Purkinje cell (primary cell): ENCODE measurements at places on chromosomes 2 and 18. TPM values are rescaled to one million over a fixed set of nuclear protein-coding genes. Genes with fewer than 3 reads are reported as not detected.

The ASPRV1 gene
- polyA plus RNA-seq = not detected in 2 replicates

The SLC30A3 gene
- 6.0 TPM in 1 of 2 replicates, not detected in the other for polyA plus RNA-seq

The TEX44 gene
- not detected in 2 replicates for polyA plus RNA-seq

The BOLL gene
- 0.46 and 1.8 TPM in 2 replicates for polyA plus RNA-seq

The AQP12A gene
- polyA plus RNA-seq = not detected in 2 replicates

The COL3A1 gene
- 0.73 TPM in 1 of 2 replicates, not detected in the other for polyA plus RNA-seq

The KIDINS220 gene
- polyA plus RNA-seq = 71.6 and 82.8 TPM in 2 replicates

The MOCOS gene
- polyA plus RNA-seq = not detected in 2 replicates

The GBX2 gene
- polyA plus RNA-seq = 0.52 TPM in 1 of 2 replicates, not detected in the other

The CDH7 gene
- 0.50 and 2.4 TPM in 2 replicates for polyA plus RNA-seq

The ZNF385B gene
- 16.3 and 25.8 TPM in 2 replicates for polyA plus RNA-seq

The CERKL gene
- polyA plus RNA-seq = not detected in 2 replicates

The PJVK gene
- polyA plus RNA-seq = 6.1 and 6.6 TPM in 2 replicates

The EFR3B gene
- 2.7 and 4.0 TPM in 2 replicates for polyA plus RNA-seq

The SKOR2 gene
- polyA plus RNA-seq = 10.3 and 17.7 TPM in 2 replicates

The GAREM2 gene
- polyA plus RNA-seq = 1.2 and 1.6 TPM in 2 replicates

The AMER3 gene
- 0.70 and 1.2 TPM in 2 replicates for polyA plus RNA-seq

The ICA1L gene
- polyA plus RNA-seq = 10.4 and 15.8 TPM in 2 replicates

The LAMA3 gene
- not detected in 2 replicates for polyA plus RNA-seq

The SPEG gene
- 1.5 and 3.0 TPM in 2 replicates for polyA plus RNA-seq

The ZNG1B gene
- 157 and 180 TPM in 2 replicates for polyA plus RNA-seq

The KLHL14 gene
- polyA plus RNA-seq = 0.20 TPM in 1 of 2 replicates, not detected in the other

The KLHL29 gene
- polyA plus RNA-seq = 3.2 and 5.2 TPM in 2 replicates

The ALPG gene
- not detected in 2 replicates for polyA plus RNA-seq

The AOX1 gene
- polyA plus RNA-seq = 5.8 and 7.5 TPM in 2 replicates

The MZT2A gene
- polyA plus RNA-seq = 9.9 and 13.3 TPM in 2 replicates

The IGFBP2 gene
- 2.2 TPM in 1 of 2 replicates, not detected in the other for polyA plus RNA-seq

The CCDC74B gene
- polyA plus RNA-seq = 0.92 TPM in 1 of 2 replicates, not detected in the other

The TTC27 gene
- polyA plus RNA-seq = 9.0 and 13.5 TPM in 2 replicates

The FNDC4 gene
- 4.4 and 5.1 TPM in 2 replicates for polyA plus RNA-seq

The TMEFF2 gene
- 101 and 128 TPM in 2 replicates for polyA plus RNA-seq

The TDRD15 gene
- polyA plus RNA-seq = not detected in 2 replicates

The LIMS4 gene
- not detected in 2 replicates for polyA plus RNA-seq

The HOXD13 gene
- polyA plus RNA-seq = not detected in 2 replicates

The APLF gene
- polyA plus RNA-seq = 1.5 TPM in 1 of 2 replicates, not detected in the other

The SLC9A4 gene
- 0.11 and 0.15 TPM in 2 replicates for polyA plus RNA-seq

The SP100 gene
- polyA plus RNA-seq = 0.05 TPM in 1 of 2 replicates, not detected in the other

The LRRC30 gene
- not detected in 2 replicates for polyA plus RNA-seq

The RNF149 gene
- polyA plus RNA-seq = 48.4 and 50.1 TPM in 2 replicates

The CTNNA2 gene
- 22.3 and 26.9 TPM in 2 replicates for polyA plus RNA-seq

The GTF2A1L gene
- not detected in 2 replicates for polyA plus RNA-seq

The OSBPL6 gene
- 33.5 and 35.2 TPM in 2 replicates for polyA plus RNA-seq

The FOSL2 gene
- 0.94 and 3.1 TPM in 2 replicates for polyA plus RNA-seq

The NYAP2 gene
- polyA plus RNA-seq = 0.43 and 2.1 TPM in 2 replicates

The SYT4 gene
- polyA plus RNA-seq = 52.6 and 76.1 TPM in 2 replicates

The HAT1 gene
- 74.3 and 86.6 TPM in 2 replicates for polyA plus RNA-seq

The NR4A2 gene
- 2.5 and 7.2 TPM in 2 replicates for polyA plus RNA-seq

The ANKMY1 gene
- 0.95 and 1.5 TPM in 2 replicates for polyA plus RNA-seq

The SOWAHC gene
- 0.43 and 0.74 TPM in 2 replicates for polyA plus RNA-seq

The ABCB11 gene
- polyA plus RNA-seq = 0.03 TPM in 1 of 2 replicates, not detected in the other

The GRB14 gene
- polyA plus RNA-seq = 2.7 and 5.9 TPM in 2 replicates

The SLC39A10 gene
- polyA plus RNA-seq = 159 and 203 TPM in 2 replicates

The CFAP53 gene
- 1.6 and 1.9 TPM in 2 replicates for polyA plus RNA-seq

The ACP1 gene
- 240 and 279 TPM in 2 replicates for polyA plus RNA-seq

The UCN gene
- 0.43 TPM in 1 of 2 replicates, not detected in the other for polyA plus RNA-seq

The UGT1A6 gene
- not detected in 2 replicates for polyA plus RNA-seq

The RAB12 gene
- polyA plus RNA-seq = 36.4 and 42.8 TPM in 2 replicates

The EML4 gene
- 12.0 and 22.7 TPM in 2 replicates for polyA plus RNA-seq
